ENCODE measurements at places on chromosomes 6 and 20.
A peak's percentile ranks its signal among the peaks of the same experiment; 100 is the strongest.

GRCh38 chr6:71015392-71015791 lies 58.5 kb upstream of the B3GAT2 start:
- DNase-seq, result no peak

- no peak for DNase-seq
Measured at GRCh38 chr20:58878399-58878798, 25.9 kb downstream of the GNAS start.

- no peak for DNase-seq
Measured at GRCh38 chr20:38477747-38478146, 5.1 kb downstream of the RALGAPB start.

- DNase-seq, result no peak
Measured at GRCh38 chr6:109021870-109022269, 72.8 kb downstream of the SESN1 start.

- DNase-seq, result no peak
Measured at GRCh38 chr6:145865595-145865994, 51.0 kb upstream of the FBXO30 start.

DNA sequence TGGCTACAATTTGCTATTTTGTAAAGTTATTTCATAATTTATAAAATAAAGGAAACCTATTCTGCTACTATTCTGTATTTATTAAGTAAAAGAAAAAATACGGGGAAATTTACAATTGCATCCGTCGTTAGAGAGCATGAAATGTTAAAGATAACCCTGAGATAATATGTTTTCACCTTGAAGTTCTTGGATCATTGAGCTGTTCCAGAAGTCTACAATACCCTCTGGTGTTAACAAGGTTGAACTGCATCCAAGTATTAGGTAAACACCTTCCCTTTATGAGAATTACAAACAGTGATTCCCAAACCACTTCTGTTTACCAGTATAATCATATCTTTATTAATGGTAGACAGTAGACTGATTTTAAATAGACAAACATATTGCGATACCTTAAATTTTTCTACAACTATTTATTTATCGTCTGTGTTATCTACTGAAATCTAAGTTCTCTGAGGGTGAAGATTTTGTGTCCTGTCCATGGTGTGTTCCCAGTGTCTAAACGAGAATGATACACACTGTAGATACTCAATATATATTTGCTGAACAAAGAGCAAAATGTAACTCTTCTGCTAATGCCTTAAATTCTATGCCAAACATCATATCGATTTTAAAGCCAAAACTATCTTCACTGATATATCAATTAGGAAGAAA lies 28.2 kb downstream of the TBC1D32 start:
- peak; percentile 50 for DNase-seq

GRCh38 chr20:6994452-6994851 lies 227.0 kb downstream of the BMP2 start:
- DNase-seq, result no peak

- DNase-seq, result no peak
Measured at GRCh38 chr6:159390381-159390780, 221.2 kb downstream of the FNDC1 start.

DNA sequence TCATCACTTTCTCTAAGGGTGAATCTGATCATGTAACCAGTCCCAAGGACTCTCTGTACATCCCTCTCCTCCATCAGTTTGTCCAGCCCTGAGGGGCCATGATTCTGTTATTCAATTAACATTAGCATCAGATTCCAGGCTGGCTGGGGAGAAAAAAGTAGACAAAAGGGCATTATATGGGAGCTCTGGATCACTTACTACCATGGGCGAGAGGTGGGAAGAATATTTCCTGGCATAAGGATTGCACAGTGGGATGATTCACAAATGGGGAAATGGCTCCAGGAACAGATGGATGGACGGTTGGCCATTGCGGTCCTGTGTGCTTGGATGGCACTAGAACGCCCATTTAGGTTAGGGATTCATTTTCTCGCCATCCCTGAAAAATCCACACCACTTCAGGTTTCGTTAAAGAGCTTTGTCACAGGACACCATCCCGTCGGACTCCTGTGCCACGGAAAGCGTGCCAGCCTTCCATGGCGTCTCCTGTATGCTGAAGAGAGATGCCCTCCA lies 112.6 kb downstream of the THBS2 start:
- no peak for DNase-seq

DNA sequence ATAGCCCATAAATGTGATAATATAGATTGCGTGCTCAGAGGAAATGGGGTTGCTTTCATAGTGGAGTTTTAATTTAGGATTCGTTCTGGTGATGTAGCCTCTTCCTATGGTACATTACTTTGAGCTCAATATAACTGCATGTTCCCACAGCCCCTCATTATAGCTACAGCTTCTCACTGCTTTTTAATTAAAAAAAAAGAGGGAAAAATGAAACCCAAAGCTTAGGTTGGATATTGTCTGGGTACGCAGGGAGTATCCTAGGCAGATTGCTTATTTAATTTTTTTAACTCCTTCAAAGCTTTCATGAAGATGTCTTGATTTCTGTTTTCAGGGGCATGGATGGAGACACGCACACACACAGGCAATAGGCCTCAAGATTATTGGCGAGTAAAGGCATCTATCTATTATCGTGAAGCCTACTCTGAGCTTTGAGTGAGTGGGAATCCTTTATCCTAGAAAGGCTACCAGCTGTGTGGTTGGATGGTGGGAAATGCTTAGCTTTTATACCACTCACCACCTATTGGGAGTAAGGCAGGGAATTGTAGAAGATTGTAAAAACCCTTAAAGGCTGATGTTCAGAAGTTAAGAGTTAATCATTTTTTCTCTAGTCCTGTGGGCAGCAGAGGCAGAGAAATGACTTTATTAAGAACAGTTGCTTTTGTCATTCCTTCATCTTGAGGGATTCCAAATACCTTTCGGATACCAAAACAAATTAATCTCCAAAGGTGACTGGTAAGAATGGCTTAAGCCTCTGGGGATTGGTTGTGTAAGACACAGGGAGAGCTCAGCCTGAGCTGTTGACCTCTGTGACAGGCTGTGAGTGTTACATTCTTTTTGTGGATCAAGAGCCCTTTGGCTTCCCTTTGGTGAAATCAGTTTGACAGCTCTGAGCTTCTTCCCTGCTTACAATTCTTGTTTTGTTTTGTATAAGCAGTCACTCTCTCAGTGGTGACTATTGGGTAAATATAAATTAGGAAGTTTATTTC lies 33.4 kb downstream of the CTNNBL1 start:
- peak; percentile 18 for DNase-seq

DNA sequence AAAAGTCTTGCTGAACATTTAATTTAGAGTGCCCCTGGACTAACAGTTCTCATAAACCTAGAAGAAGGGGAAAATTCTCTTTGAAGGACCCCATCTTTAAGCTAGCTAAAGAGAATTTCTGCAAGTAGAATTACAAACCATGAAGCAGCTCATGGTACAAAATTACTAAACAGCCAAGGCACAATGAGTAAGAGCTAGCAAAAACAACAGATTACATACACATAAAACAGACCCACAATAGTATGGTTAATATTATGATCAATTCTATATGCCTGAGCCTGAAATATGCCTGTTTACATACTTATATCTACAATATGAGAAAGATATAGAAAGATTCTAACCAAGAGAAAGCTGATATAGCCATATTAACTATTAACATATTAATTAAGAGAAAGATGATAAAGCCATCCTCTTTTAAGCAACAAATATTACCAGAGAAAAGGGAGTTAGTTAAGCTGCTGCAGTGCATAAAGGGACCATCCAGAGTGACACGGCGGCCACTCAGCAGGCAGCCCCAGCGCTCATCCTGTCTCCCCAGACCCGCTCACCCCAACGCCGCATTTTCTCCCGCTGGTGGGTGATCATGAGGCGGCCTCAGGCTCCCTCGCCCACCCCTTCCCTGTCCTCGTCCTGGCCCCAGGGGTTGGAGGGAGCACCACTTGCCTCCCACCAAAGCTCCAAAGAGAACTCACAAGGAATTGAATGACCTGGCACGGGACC lies 98.4 kb upstream of the CARMIL1 start:
- DNase-seq, result no peak

DNA sequence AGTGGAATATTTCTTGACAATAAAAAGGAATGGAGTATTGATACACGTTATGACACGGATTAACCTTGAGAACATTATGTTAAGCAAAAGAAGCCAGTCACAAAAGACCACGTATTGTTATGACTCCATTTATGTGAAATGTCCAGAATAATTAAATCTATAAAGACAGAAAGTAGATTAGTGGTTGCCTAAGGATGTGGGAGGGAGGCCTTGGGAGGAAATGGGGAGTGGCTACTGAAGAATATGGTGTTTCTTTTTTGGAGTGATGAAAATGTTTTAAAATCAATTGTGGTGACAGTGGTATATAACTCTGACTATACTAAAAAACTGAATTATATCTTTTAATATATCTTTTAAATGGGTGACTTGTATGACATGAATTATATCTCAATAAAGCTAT lies 30.1 kb downstream of the TRPC4AP start:
- DNase-seq, result no peak

GRCh38 chr6:24778121-24778520 lies 3.4 kb downstream of the GMNN start:
- no peak for DNase-seq

GRCh38 chr6:16819752-16820151 lies 58.5 kb upstream of the ATXN1 start:
- peak; percentile 29 for DNase-seq

DNA sequence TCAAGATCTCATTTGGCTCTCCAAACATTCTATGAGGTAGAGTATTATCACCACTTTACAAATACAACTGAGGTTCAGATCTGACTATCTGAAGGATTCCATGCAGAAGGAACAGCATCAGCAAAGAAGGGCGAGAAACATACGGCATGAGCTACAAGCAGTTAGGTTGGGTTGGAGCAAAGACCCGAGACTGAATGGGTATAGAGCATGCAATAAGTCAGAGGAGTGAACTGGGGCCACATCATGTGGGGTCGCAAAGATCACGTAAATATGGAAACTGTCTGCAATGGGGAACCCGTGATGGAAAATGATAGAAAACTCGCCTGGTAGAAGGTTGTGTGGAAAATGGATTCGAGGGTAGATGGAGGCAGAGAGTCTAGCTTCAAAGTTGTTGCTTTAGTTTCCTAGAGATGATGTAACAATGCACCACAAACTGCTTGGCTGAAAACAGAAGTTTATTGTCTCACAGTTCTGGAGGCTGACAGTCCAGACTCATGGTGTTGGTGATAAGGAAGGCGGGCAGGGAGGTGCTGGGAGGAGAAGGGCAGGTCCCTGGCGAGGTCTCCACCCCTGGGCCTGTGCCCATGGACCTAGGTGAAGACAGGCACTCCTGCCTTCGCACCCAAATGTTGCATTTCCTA lies 44.3 kb upstream of the BCLAF1 start:
- DNase-seq, result no peak

DNA sequence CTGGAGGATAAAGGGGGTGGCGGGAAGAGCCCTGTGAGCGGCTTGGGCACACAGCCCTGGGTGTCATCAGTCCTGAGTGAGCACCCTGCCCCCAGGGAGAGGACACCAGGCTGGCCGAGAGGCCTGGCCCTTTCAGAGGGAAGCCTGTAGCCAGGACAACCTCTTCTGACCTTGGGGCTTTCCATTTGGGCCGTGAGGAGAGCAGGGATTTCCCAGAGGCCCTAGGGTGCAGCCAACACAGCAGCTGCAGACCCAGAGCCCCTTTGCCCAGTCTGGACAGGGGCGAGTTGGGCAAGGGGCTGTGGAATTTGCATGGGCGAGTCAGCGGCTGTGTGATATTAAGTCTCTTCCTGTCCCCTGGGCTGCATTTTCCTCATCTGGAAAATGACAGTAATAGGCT lies 6.3 kb downstream of the MAP1LC3A start:
- peak; percentile 37 for DNase-seq

DNA sequence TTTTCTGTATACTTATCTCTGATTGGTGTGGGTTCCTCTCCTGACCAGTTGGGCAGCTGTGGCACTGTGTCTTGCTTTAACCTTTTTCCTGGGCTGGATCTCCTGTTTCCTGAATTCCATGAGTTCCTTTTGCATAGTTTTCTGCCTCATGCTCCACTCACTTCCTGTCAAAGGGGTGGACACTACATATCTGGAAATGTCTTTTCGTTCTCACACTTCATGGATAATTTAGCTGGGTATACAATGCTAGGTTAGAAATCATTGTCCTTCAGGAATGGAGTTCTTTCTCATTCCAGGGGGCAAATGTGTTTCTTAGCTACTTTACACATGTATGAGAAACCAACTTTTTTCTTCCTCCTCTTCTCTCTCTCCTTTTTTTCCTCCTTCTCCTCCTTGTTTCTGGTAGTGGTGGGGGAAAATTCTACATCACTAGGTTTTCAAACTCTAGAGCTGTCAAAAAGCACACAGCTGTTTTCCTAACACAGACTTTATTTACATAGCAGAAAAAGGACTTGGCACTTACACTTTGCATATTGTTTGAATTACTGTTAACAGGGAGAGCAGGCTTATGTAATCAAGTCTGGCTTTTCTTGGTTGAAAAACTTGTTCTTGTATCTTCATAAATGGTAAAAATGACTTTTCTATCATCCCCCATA lies 9.0 kb upstream of the DDX27 start:
- DNase-seq, result no peak
